ENCODE measurements at places on chromosomes 1 and 21.

GRCh38 chr1:156766298-156767100 is 836 bp upstream of the PRCC start:
- DNase-seq, result no peak

DNA sequence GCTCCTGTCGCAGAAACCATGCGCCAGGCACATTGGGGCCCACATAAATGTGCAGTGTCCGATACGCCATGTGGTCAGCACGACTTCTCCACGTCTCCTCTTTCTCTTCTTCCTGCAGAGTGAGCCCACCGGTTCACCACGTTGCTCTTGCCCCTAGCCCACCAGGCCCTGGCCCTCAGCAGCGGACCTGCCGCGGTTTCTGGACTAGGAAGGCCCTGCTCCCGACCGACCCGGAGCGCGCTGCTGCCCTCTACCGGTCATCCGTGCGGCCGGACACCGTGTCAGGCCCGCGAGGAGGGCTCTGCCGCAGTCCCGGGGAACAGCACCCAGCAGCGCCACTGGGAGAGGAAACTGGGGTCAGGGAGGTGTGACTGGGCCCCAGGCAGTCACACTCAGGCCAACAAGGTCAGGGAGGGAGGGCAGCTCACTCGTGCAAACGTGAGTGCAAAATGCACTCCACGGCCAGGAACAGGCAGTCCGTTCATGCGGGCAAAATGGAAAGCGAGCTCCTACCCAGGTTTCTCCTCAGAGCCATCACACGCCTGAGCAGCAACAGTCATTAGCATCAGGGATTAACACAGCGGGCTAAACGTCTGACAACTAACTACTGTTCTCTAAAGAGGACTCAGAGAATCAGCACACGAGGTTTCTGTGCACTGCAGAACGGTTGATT is 13.7 kb downstream of the TLR5 start:
- no peak for DNase-seq

- no peak for DNase-seq
Measured at GRCh38 chr1:90135286-90135685, 140.4 kb downstream of the ZNF326 start.

DNA sequence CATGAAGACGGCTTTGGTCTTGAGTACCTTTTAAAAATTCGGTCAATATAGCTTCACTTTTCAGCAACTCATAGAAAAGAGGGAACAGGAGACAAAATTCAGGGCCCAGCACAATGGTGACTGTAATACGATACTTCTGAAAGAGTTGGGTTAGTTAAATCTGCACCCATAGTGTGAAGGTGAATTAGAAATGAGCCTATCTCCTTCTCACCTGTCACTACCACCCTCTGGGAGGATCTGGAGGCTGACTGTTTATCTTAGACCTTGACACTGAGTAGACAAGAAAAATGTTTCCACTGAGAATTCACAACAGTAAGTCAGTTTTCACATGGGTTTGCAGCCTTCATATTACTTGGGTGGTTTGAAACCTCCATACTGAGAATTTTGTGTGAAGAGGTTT is 57.9 kb upstream of the HMGB4 start:
- DNase-seq, result no peak

DNA sequence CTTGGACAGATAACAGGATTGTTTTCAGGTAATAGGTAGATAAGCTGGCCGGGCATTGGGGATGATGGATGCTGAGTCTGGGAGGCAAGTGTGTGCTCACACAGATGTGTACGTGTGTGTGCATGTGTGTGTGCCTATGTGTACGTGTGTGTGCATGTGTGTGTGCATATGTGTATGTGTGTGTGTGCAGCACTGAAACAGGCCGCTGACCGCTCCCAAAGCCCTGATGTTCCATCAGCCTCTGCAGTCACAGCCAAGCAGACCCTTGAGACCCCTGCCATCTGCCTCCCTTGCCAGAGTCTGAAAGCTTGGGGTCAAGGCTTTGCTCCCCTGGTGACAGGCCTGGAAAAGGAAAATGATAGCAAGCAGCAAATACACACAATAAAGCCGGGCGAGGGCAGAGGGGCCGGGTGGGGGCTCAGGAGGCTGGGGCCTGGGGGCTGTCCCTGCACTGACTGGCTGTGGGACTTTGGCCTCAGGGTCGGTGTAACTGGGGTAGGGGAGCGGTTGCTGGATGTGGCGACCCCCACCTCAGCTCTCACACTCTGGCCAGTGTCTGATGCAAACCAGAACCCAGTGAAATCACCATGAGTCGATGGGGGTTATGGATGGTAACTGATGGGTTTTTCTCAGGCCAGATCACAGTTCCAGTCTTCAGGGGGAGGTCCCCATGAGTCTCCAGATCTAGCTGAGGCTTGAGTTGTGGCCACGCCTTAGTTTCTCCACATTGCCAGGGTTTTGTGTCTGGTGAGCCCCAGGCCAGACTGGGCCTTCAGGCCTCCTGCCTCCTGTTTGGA is 9.2 kb upstream of the TNFRSF8 start:
- DNase-seq, result no peak

DNA sequence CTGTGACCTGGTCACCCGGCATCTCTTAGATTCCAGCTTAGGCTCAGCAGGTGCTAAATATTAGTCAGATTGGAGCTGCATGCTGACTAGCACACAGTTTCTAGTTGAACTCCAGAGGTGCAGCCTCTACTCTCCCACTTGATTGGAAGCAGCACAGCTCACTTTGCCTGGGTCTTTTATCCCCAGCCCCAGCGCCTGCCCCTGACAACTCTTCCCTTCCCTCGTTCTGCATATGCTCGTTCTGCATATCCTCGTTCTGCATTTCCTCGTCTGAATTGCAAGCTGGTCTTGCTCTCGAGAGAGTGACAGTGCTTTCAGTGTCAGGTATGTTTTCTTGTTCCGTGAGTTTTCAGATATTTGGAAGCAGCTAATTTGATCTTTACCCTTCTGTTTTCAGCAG is 11.7 kb downstream of the COL18A1 start:
- DNase-seq, result no peak

DNA sequence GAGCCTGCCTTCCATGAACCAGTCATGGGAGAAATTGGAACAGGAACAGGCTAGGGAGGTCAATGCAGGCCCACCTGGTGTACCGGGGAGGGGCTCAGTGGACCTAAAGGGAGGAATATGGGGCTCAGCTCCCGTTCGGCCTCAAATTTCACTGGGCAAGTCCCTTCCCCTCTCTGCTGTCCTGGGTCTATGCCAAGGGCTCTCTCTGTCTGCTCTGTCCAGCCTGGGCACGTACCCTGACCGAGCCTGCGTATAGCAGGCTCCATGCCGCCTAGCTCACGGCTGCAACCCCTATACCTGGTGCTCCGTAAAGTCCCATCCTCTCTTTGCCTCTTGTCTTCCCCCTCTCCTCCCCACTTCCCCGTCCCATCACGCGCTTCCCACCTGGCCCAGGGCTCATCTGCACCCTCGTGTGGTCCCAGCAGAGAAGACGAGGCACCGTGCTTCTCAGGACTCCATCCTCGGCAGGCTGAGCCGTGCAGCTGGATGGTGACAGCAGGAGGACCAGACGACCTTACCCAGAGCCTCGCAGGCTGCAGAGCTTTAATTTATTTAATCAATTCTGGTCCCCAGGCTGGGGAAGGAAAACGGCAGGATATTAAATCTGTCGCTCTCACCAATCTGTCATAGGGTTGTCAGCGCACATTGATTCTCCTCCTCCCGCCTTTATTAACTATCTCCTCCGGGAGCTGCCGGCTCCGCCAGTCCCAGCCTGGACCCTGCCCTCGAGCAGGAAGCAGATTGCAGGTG is 25.0 kb upstream of the DISP3 start:
- DNase-seq, result no peak

- no peak for DNase-seq
Measured at GRCh38 chr1:58089898-58090534, 456.5 kb downstream of the OMA1 start.

GRCh38 chr1:102937401-102937800 is 170.9 kb downstream of the COL11A1 start:
- DNase-seq, result no peak

All from NCI-H2081 treated with DMSO at 0.1 percent for 48 hours (cell line).